HS-5 (cell line): ENCODE measurements at places on chromosomes 5 and 9.
A peak's percentile ranks its signal among the peaks of the same experiment; 100 is the strongest.

DNA sequence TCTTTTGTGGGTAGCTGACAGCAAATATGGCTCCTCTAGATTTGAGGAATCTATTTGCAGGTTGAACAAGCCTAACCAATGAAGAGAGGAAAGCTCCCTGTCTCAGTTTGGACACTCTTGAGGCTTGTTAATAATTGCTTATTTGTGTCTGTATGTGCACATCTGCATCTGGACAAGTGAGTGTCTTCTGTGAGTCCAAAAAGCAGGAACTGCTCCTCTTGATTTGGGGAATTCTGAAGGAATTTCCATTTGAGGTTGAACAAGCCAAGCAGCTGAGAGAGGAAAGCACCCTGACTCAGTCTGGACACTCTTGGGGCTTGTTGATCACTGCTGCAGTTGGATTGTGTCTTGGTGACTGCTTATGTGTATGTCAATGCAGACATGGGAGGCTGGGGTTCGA is 211.6 kb downstream of the DTWD2 start:
- DNase-seq = no peak

GRCh38 chr9:91864380-91864779 is 85.6 kb downstream of the ROR2 start:
- no peak for DNase-seq

GRCh38 chr5:111432883-111433536 is 79.3 kb downstream of the STARD4 start:
- DNase-seq = peak; percentile 52

DNA sequence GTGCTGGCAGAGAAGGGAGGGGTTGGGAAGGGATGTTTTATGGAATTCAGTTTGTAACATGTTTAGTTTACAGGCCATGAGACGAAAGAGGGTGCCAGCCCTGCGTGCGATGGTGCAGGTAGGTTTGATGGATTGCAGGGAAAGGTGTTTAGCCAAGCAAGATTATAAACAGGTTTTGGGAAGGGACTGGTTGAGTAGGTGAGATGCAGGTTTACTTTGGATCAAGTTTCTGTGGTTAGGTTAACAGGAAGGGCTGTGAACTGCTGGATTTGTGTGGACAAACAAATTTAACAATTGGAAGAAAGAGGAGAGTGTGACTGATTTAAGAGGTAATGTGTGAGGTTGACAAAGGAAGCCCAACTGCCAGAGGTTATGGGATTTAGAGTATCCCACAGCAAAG is 32.6 kb upstream of the GPX3 start:
- no peak for DNase-seq

GRCh38 chr9:30673132-30673531 is 1711.3 kb upstream of the ACO1 start:
- peak; percentile 11 for DNase-seq

GRCh38 chr5:167284222-167284890 is 1007.1 kb upstream of the WWC1 start:
- no peak for DNase-seq

DNA sequence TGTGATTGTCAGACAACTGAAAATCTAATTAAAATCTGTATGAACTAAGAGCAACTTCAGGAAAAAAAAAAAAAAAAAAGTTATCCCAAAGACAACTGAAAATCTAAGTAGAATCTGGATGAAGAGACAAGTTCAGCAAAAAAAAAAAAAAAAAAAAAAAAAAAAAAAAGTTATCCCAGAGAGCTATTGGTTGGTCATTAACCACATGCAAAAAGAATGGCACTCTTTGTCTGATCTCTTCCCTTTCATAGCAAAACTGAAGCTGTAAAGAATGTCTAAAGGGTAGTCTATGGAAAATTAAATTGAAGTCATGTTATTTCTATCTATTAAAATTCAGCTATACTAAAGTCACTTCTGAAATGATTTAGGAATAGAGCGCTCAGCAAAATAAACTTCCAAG is 32.9 kb downstream of the STRBP start:
- no peak for DNase-seq

GRCh38 chr5:143524338-143524945 is 121.0 kb upstream of the NR3C1 start:
- no peak for DNase-seq

GRCh38 chr9:117188394-117188793 is 226.5 kb downstream of the ASTN2 start:
- no peak for DNase-seq

GRCh38 chr9:4986783-4987182 is 1.7 kb downstream of the JAK2 start:
- DNase-seq = no peak

GRCh38 chr5:113510836-113511451 is 2.5 kb upstream of the YTHDC2 start:
- no peak for DNase-seq

DNA sequence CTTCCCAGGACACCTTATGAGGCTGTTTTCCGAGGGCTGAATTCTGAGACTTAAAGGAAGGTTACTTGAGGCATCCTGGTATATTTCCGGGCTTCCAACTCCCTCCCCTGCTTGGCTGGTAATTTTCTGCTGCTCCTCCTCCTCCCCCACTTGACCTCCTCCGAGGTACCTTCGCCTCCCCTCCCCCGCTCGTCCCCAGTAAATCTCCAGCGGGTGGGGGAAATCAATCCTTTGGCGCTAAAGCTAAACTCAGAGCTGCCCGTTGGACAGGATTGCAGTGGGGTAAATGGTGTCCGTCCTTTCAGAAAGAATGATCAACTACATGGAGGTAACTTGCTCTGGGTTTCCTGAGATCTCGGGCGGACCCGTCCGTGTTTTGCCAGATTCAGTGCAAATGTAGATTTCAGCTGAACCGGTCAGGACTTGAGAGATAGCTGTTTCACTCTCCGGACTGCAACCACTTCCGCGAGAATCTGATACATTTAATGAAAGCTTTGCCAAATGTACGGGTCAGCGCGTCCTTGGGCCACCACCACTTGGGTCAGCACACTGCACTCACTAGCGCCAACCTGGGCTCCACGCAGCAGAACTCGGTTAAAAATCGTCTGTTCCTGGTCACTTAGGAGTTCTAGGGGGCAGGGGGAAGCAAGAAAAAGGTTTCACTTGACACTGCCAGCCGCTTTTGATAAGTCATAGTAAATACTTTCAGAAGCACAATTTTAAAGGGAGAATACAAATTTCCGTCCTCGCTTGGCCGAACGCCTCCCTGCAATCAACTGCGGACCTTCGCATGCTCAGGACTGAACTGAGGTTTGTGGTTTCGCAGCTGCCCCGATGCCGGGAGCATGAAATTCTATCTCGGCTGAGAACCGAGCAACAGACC is 4.6 kb upstream of the ISL1 start:
- no peak for DNase-seq
